ENCODE measurements at places on chromosomes 3 and 15.

DNA sequence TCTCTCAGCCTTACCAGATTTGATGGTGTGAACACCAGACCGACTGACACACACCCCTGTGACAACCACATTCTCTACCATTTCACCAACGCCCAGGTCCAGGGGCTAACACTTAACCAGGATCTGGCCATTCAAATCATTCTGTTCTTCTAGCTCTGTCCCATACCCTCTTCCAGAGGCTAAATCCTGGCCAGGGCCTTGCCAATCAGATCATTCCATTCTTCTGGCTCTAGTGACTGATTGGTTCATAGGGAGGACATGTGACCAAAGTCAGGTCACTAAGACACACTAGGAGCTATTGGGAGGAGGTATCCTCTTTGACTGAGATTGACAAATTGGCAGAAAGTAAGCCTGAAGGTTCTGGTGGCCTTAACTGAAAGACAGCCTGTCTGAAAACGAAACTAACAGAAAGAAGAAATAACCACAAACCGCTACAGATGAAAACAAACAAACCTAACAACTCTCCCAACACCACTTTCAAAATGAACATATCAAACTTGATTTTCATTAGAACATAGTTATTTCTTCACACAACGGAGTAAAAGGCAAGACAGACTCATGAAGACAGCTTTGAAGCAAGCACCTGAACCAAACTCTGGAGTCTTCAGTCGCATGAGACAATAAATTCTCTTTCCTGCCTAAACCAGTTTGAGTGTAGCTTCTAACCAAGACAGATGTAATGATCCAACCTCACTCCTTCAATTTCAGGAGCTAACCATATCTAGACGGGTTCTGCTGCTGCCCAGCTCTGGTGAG, 68.5 kb downstream of the TRANK1 start:
- DNase-seq: peak; percentile 20

- no peak for DNase-seq
Measured at GRCh38 chr3:23017801-23018200, 185.3 kb upstream of the UBE2E2 start.

GRCh38 chr3:144127014-144127413, 155.4 kb downstream of the DIPK2A start:
- DNase-seq: no peak

DNA sequence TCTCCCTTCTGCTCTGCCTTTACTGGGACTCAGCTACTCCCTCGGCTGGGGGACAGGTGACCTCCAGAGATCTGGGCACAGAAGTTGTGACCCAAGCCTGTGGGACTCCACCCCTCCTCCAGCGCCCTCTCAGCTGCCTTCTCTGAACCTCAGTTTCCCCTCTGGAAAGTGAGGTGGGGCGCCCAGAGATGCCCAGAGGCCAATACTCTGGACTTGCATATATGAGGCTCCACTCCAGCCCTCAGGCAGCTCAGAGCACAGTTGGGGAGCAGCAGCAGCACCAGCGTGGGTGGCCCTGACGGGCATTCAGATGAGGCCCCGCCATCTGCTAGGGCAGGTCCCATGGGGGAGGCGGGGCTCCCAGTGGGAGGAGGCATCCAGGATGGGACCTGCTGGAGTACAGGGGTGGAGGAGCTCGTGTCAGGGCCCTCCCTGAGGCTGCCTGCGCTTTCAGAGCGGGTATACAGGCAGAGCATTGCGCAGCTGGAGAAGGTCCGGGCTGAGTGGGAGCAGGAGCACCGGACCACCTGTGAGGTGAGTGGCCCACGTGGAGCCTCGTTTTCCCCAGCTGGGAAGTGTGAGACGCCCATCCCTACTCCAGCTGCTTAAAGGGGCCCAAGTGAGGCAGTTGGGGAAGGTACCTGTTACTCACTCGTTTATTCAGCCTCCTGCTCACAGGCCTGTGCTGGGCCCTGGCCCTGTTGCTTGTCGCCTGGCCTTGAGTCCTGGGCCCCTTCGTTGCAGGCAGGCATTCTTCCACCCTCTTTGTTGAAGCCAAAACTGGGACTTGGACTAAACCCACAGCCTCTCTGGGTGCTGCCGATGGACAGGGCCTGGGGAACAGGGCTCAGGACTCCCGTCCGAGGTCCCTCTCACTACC, 35.4 kb downstream of the PSTPIP1 start:
- no peak for DNase-seq

GRCh38 chr3:57423335-57423734, 120.8 kb downstream of the DNAH12 start:
- DNase-seq: no peak

- DNase-seq: no peak
Measured at GRCh38 chr3:12372741-12373280, 83.9 kb downstream of the PPARG start.

- DNase-seq: no peak
Measured at GRCh38 chr15:34793901-34794300, 1.4 kb downstream of the ACTC1 start.

GRCh38 chr15:90151989-90152645, 49.0 kb upstream of the SEMA4B start:
- DNase-seq: no peak

DNA sequence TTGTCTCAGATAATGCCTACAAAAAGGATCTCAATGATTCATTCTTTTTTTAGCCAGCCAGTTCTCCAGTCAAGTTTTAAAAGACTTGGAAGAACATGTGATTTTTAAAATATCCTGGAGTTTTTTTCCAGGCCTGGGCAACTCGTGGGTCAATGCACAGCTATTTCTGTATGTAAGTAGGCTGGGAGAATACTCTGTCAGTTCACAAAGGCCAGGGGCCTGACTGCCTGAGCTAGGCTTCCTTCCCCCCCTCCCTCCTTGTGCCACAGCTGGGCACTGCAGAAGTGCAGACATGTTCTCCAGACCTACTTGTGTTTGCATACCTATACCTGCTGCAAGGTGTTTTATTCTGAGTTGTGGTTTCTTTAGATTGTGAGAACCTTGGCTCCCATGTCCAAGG, 43.7 kb downstream of the CTDSPL start:
- no peak for DNase-seq

DNA sequence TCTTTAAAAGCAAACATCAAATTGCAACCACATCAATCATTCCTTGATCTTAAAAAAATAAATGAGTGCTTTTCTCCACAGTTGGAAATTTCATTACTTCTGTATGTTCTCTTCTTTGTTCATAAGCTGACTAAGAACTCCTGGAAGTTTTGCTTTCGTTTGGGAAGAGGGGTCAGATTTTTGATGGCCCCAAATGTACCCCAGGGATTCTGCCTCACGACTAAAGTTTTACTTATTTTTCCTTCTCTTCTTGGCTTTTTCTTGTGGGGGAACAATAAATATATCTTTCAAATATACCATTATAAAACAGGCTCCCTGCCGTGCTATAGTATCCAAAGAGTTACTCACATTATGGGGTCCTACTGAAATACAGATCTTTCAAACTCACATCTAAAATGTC, 215.0 kb upstream of the CDIN1 start:
- no peak for DNase-seq

GRCh38 chr15:41948490-41948889, 23.9 kb downstream of the EHD4 start:
- no peak for DNase-seq

DNA sequence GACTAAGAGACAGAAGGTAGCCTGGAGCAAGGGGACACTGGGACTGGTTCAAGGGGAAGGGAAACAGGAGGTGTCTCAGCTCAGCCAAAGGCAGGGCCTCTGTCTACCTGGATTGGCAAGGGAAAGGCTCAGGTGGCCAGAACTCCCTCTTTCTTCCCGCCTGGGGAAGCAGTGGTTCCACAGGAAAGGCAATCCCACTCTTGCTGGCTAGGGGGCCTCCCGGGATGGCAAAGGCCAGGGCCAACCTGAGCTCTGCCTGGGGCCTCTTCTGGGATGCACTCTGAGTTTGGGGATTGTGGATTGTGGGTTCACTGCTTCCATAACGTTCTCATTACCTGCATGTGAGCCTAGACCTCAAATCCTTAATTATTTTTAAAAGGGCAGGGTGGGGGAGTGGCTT, 13.0 kb upstream of the PARP6 start:
- DNase-seq: no peak

DNA sequence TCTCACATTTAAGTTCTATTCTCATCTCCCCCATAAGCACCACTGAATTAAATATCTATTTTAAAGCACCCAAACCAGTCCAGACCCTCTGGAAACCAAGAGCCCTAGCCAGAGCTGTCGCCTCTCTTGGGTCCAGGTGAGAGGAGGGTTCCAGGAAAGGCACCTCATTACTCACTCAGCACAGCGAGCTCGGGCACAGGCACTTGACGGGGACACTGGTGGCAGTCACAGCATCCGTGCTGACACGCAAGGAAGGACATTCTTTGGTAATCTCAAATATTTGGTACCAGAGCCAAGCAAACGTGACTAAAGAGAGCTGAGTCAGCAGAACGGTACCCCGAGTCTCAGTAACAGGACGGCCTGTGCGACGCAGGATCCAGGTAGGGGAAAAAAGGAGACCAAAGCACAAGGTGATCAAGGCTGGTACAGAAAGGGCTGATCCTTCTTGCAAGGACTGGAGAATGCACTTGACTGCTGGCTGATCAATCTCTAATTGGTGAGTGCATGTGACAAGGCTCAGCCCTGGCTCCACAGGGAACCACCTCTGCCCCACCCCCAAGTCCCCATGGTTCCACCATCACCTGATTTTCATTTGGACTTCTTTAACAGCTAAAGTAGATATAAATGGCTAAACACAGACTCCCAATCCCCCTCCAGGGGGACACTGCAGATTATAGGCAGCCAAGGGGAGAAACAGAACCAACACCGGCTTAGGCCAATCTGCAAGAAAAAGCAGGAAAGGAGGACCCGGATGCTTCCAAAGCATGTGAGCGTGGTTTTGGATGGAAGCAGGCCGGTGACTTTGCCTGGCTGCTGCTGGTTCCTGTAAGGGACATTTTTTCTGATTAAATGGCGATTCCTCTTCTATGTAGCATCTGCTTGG, 61.4 kb downstream of the CHCHD6 start:
- no peak for DNase-seq

DNA sequence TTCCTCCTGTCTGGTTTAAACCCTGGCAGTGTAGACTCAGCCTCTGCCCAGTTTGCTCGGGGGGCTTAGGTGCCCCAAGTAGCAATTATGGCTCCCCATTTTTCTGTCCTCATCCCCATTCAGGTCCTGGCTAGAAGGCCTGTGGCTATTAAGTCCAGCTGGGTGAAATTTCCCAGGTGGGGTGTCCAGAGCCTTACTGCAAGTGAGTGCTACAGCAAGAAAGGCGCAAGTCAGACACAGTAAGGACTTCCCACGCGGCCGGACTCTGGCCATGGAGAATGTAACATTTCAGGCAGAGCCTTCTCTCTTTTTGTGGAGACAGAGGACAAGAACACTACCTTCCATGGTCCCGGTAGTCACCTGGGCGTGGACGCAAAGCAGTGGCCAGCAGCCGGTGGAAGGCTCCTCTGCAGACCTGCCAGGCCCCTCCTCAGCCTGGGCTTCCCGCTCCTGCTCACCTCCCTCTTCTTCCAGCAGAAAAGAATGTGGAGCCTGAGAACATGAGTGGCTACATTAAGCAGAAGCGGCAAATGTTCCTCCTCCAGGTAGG, 23.3 kb downstream of the CFAP100 start:
- no peak for DNase-seq

DNA sequence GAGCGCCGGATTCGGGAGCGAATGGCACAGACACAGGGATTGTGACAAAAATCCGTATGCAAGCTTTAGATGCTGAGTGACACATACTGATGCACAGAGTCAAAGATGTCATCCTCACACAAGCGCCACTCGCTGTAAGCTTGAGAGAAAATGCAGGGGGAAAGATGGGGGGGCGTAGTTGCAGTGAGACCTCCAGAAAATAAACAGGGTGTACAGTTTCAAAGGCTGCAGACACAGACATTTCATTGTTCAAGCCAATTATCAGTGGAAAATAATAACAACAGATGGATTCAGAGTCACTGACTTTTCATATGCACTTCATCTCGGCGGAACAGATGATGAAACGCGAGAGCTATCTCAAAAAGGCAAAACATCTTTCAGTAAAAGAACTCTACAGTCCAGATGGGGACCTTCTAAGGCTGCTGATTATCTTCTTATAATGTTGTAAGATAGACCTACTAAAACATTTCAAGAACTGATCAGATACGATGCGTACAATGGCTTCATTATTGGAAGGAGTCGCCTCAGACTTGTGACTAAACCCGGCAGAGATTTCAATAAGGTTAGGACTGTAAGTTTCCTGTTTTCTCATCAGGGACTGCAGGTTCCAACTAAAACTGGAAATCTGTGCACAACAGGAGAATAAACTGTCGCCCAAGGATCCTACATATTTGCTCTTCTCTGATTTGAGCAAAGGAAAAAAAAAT, 275.4 kb downstream of the FOXP1 start:
- DNase-seq: no peak

GRCh38 chr3:61520966-61521628, 40.3 kb upstream of the PTPRG start:
- peak; percentile 61 for DNase-seq

DNA sequence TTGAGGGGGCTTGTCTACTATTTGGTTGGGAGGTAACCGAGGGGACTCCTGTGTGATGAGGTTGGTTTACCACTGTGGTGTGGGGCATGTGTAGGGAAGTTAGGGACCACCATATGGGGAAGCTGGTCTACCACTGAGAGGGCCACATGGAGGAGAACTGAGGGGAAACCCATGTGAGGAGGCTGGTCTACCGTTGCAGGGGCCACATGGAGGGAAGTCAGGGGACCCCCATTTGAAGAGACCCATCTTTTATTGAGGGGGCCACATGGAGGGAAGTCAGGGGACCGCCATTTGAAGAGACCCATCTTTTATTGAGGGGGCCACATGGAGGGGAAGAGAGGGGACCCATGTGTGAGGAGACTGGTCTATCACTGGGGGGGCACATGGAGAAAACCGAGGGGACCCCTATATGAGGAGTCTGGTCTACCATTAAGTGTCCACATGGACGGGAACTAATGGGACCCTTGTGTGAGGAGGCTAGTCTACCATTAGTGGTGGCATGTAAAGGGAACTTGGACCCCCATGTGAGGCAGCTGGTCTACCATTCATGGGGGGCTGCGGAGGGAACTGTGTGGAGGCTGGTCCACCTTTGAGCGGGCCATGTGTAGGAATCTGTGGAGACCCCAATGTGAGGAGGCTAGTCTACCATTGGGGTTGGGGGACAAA, 165.5 kb downstream of the FBLN2 start:
- no peak for DNase-seq

DNA sequence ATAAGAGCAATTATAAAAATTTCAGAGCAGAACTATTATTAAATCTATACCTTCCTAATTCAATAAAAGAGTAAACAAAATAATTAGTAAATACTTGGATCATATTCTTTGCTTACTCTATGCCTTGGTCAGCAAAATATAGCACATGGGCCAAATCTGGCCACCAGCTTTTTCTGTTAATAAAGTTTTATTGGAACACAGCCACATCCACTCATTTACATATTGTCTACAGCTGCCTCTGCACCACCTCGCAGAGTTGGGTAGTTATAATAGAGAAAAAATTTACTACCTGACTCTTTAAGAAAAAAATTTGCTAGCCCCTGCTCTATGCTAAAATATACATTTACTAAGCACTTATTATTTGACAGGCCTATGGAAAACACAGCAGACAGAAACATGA, 32.2 kb upstream of the GANC start:
- no peak for DNase-seq

- DNase-seq: no peak
Measured at GRCh38 chr3:109851854-109852253, 514.5 kb upstream of the DPPA4 start.

All from activated T-helper 1 cell treated with anti-CD3 and anti-CD28 coated beads, Interleukin-12 subunit alpha, Interleukin-12 subunit beta, Interleukin-2, Interleukin-4 antibody, amounts not matched to agents 30 ng/mL and 10 ng/mL and 1 ng/mL, durations not matched to agents 14 hours and 24 hours and 36 hours (primary cell).